Neural crest cell (in vitro differentiated cells): ENCODE measurements at places on chromosomes 13 and 19. TPM values are rescaled to one million over a fixed set of nuclear protein-coding genes. Genes with fewer than 3 reads are reported as not detected.

Gene TNNI3
- total RNA-seq = 5.4 and 6.5 TPM in 2 replicates

- H3K4me1 ChIP-seq = peaks cover 33% of the 10 kb centered on the region
- H3K36me3 ChIP-seq = no peaks in the 10 kb centered on the region
These were observed 5.9 kb downstream of the MAST1 start for GRCh38 chr19:12843999-12844732.

Gene CCL25
- total RNA-seq = not detected in 2 replicates

DNA sequence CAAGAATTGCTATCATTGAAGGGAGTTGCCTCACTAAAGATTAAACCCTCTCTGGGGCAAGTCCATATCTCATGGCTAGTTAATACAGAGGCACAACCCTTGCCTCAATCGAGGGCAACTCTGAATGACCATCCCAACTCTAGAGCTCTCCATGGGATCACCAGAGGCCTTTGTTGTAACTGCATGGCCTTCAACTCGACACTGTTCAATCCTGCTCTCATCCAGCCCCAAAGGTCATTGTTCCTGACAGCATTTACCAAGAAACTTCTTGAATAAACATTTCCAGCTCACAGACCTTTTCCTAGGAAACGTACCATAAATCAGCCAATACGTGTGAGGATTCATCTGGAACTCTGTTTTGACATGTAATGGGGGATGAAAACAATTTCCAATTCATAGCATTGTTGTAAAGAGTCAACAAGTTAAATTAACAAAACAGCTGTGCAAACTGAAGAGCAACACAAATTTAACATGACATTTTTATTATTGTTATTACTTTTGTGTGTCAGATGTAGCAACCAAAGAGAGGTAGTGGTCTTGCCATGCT, 452.7 kb downstream of the SUCLA2 start:
- H3K27me3 ChIP-seq = no peaks in the 10 kb centered on the region
- no peak overlapping the region for H3K4me3 ChIP-seq
- no peak overlapping the region for H3K27ac ChIP-seq
- DNase-seq = no peak

DNA sequence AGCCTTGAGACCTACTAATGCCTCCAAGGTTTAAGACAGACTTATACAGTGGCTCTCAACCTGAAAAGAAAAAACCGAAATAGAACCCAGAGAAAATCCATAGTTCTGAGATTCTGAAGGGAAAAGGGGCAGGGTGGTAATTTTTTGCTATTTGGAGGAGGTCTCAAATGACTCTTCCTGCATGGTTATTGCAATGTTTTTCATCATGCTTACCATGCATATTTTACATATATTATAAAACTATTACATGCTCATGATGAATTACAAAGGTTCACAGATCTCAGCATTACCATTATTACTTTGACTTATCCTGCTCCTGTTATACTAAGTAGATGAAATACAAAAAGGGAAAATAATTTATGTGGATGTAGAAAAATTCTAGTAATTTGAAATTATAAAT, 47.6 kb downstream of the N4BP2L2 start:
- no peak for DNase-seq
- peaks cover under 1% of the 10 kb centered on the region for H3K36me3 ChIP-seq
- H3K4me3 ChIP-seq = no peak overlapping the region
- no peaks in the 10 kb centered on the region for H3K4me1 ChIP-seq
- H3K27ac ChIP-seq = no peak overlapping the region
- H3K27me3 ChIP-seq = no peaks in the 10 kb centered on the region

DNA sequence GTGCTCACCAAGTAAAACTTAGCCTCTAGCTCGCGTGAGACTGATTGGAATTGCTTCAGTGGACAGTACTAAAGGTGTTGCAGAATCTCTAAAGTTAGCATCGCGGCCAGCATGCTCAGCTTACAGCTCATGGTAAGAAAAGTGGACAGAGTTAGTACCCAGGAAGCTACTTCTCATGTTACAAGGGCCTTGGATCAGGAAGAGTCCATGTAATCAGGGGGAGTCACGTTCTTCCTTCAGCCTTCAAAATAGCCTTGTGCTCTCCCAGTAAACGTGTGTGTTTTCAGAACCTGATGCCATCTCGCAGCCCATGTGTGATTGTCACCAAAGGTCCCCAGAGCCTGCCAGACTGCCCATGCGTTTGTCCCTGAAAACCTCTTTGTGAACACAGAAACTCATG, 195.8 kb upstream of the RNF113B start:
- DNase-seq = no peak
- peaks cover 62% of the 10 kb centered on the region for H3K36me3 ChIP-seq
- no peaks in the 10 kb centered on the region for H3K27me3 ChIP-seq
- H3K4me1 ChIP-seq = peaks cover 27% of the 10 kb centered on the region
- H3K27ac ChIP-seq = peak overlapping the region; percentile 46
- no peak overlapping the region for H3K4me3 ChIP-seq

DNA sequence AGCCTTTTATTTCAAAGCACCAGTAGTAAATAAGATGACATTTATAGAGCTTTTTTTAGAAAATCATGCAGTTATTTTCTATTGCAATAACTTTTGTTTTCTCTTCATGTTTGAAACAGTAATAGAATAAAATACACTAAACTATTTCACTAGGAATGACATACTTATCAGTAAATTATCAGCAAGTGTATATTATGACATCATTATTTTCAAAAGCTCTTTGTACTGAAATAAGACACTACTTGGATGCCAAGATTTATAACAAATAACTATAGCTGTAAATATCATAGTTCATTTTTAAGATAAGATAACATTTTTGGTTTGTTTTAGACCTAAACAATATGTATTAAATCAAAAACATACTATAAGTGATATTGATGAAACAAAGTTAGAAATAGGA, 56.8 kb downstream of the STOML3 start:
- no peaks in the 10 kb centered on the region for H3K27me3 ChIP-seq
- no peak overlapping the region for H3K4me3 ChIP-seq
- no peak for DNase-seq
- peaks cover 12% of the 10 kb centered on the region for H3K4me1 ChIP-seq
- no peak overlapping the region for H3K27ac ChIP-seq

GRCh38 chr19:23203841-23204344, 46.3 kb downstream of the ZNF724 start:
- H3K27me3 ChIP-seq = no peaks in the 10 kb centered on the region
- H3K4me3 ChIP-seq = no peak overlapping the region
- no peaks in the 10 kb centered on the region for H3K4me1 ChIP-seq

- no peaks in the 10 kb centered on the region for H3K36me3 ChIP-seq
- DNase-seq = no peak
- H3K4me3 ChIP-seq = no peak overlapping the region
- no peaks in the 10 kb centered on the region for H3K27me3 ChIP-seq
- H3K27ac ChIP-seq = no peak overlapping the region
- H3K4me1 ChIP-seq = peaks cover 7% of the 10 kb centered on the region
These were observed 9.9 kb downstream of the PLEKHF1 start for GRCh38 chr19:29675120-29675649.

Gene FIZ1
- 31.6 and 31.8 TPM in 2 replicates for total RNA-seq
